ENCODE measurements at places on chromosomes 6 and 20.

- DNase-seq: no peak
These were observed 81.1 kb downstream of the MAFB start for GRCh38 chr20:40607927-40608326.

- DNase-seq: no peak
These were observed 17.1 kb upstream of the CSNK2A1 start for GRCh38 chr20:560680-561079.

- no peak for DNase-seq
These were observed 32.2 kb downstream of the MYLK4 start for GRCh38 chr6:2718334-2719092.

GRCh38 chr6:132587424-132587823, 2.1 kb downstream of the TAAR5 start:
- no peak for DNase-seq

- DNase-seq: no peak
These were observed 358.3 kb upstream of the SULF2 start for GRCh38 chr20:48143435-48144081.

DNA sequence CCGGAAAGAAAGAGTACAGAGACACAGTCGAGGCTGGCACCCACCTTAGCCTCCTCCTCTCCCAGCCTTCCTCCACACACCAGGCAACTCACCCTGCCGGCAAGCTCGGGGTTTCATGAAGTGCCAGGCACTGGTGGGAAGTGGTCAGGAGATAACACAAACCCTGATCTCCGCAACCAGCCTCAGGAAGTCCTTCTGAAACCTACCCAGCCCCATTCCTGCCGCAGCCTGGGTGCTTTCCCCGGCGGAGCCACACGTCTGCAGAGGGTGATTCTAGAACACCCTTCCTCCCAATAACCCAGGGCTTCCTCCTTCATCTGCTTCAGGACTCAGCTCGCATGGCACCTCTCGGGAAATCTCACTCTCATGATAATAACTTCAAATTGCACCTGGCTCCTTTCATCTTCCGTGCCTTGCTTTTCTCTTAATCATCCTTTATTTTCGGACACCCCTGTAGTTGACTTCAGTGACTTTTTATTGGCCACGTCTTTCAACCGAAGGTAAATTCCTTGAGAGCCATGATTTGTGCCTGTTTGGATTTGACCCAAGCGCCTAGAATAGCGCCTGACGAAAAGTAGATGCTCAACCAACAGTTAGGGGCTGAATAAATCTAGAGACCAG, 8.7 kb upstream of the HLA-E start:
- DNase-seq: no peak

- DNase-seq: no peak
These were observed 332.9 kb downstream of the TFAP2A start for GRCh38 chr6:10081957-10082356.

DNA sequence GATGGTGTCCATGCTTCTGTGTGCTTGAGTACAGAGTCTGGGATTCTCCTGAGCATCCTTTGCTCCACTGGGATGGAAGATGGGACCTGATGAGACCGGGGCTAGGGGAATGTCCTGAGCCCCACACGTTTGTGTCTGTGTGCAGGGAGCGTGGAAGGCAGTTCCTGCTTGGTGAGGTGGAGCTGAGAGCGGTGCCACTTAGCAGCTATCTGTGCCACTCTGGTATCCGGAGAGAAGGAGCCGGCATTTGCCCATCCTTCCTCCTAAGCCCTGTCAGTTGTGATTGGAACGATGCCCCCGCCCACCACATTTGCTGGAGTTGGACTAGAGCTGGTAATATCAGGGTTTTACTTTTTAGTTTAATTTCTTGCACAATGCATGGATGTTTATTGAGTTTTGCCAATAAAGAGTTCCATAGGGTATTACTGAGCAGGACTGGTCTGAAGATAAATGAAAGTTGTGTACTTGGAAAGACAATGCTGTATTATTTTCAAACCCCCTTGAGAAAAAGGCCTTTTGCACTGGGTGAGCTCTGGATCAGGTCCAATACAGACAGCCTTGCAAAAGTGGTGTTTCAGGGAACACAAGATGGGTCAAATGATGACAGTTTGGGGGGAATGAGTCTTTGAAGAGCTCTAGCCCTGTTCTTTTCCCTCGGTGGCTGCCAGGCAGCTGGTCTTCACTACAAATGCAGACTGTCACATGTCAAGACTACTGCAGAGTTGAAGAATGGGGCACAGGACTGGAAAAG, 130.8 kb downstream of the SYCP2 start:
- DNase-seq: no peak

DNA sequence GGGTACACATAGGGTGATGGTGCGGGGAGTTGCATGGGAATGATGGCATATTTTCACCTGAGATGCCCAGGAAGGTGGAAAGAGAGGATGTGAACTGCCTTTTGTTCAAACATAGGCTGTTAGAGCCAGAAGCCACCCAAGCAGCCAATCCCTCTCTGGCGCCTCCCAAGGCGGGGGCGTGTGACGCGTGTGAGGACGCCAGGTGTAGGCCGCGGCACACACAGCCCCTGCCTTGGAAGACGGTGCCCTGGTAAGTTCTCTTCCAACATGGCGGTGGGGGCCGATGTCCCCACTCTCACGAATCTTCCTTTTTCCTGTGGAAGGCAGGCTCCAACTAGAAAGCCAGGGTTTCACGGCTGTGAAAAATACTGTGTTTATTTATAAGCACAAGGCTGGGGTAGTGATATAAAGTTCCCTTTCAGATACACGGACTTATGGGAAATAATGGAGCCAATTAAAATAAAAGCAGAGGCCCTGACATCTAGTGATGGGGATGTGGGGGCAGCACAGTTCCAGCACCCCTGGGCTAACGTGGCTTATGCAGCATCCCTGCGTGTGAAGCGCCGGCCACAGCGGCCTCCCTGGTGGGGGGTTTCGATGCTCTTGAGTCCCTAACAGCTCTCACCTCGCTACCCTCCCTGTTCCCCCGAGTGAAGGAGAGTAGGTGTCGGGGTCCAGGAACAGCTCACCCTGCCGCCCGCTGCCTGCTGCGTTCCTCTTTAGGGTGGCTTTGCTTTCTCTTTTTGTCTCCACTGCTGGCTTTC, 28.3 kb downstream of the CDH4 start:
- no peak for DNase-seq

DNA sequence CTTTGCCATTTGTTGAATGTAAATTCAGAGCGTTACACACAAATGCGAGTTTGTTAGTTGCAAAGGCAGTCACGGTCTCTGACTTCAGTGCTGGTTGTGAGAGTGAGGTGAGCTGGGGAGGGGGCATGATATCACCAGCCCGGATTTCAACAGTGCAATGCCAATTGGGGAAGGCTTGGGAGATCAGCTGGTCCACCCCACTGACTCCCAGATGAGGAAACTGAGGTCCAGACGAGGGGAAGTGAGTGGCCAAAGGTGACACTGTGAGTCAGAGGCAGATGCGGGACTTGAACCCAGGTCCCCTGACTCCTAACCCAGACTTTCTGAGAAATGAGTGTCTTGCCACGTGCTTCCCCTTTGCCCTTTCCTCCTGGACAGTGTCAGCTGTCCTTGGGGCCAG, 62.1 kb downstream of the CEBPB start:
- no peak for DNase-seq

DNA sequence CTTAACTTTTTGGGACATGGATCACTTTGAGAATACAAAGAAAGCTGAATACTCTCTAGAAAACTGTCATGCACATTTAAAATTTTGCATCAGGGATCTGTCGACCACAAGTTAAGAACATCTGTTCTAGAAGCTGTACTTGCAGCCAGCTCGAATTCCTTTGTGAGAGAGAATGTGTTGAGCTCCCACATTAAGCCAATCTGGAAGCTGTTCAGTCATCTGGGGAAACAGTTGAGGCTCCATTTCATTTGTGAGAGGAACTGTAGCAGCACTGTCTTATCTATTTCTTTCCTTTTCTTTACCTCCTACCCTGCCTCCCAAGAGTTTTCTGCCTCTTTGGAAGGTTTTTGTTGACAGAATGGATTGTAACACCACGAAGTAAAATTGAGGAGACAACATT, 50.8 kb downstream of the KAT14 start:
- no peak for DNase-seq

DNA sequence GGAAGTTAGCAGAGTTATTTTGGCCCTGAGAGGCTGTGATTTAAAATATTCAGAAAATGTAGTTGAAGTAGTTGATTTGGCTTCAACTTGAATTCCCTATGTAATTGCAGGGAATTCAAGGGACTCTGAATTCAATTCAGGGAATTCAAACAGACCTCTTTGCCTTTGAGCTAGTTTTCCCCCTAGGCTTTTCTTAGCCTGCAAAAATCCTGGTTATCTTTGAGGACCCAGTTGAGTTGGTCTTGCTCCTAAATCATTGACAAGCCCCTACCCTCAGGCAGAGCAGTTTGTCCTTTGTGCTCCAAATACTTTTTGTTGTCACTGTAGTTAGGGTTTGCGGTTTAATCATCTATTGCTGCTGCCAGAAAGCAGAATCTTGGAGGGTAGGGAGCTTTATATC, 20.4 kb downstream of the GCNT2 start:
- DNase-seq: no peak

DNA sequence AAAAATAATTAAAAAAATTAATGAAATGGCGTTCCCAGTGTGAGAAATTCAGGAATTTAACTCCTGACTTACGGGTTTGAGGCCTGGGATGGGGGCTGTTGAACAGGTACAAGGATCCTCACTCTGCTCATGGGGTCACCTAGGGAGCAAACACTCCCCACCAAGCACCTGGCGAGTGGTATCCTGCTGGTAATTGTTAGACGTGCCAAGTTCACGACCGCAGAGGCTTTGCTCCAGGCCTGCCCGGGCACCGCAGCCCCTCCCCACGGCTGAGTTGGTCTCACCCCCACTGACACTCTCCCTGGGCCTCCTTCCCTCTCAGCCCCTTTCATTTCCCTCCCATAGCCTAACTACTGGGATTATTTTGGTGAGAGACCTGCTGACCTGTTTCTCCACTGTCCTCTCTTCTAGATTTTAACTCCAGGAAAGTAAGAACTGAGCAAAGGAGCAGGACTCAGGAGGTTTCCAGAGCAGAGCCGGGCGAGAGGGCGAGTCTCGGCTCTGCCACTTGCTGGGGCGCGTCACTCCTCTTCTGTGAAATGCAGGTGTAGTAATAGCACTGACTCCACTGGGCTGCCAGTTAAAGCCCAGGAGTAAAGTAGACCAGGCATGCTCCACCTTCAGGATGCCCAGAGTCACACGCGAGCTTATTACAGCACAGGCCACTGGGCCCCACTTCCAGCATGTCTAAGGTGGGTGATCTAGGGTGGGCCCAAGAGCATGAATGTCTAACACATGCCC, 22.8 kb downstream of the BMP7 start:
- no peak for DNase-seq

DNA sequence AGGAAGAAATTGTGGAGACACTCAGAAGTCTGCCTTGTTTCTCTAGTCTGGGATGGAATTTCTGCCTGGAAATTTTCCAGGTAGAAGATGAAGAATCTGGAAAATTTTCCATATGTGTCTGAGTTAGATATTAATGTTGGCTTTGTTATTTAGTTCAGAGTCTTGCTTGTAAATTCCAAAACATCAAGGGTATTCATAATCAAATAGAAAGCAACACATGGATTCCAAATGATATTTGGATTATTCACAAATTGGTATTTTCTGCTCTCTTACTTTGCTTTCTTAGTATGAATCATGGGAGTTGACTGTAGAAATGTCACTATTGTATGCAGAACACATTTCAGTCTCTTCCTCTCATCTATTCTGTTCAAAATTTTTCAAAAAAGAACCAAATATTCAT, 116.0 kb downstream of the GRIK2 start:
- DNase-seq: peak; percentile 6

- DNase-seq: no peak
These were observed 94.3 kb upstream of the NKX2-2 start for GRCh38 chr20:21607971-21608725.

- no peak for DNase-seq
These were observed at the start of gene TNF for GRCh38 chr6:31575335-31575901. Gene TNF, plus strand, starts transcription at chr6:31575565. Its CDS starts 177 bp downstream, at chr6:31575742.

- no peak for DNase-seq
These were observed 36.8 kb downstream of the NTSR1 start for GRCh38 chr20:62745279-62745951.

GRCh38 chr6:23323897-23324296, 754.5 kb downstream of the HDGFL1 start:
- DNase-seq: no peak

DNA sequence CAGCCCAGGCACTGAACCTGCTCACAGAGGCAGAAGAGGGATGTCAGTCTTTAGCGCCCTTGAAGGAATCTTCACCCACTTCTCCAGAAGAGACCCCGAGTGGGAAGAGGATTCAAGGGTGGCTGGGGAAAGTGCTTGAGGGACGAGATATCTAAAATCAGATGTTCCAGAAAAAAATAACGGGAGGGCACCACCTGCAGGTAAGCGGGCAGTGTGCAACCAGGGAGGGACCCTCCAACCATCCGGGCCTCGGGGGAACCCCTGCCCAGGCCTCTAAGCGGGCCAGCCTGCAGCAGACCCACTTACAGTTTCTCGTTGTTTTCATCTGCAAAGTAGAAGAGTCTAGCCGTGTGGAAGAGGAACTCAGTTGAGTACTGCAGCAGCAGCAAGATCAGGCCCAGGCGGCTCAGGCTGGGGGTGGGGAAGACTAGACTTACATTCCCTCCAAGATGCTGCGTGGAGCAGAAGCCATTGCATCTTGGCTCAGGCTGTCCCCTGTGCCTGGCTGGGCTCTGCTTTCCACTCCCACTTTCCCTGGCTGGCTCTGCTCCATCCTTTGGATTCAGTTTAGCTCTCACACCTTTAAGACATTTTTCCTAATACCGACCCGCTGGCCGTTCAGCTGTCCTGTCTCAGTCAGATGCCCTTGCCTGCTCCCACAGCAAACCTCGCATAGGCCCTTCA, 71.0 kb downstream of the TRAM2 start:
- DNase-seq: no peak

- no peak for DNase-seq
These were observed 11.0 kb downstream of the TRIM10 start for GRCh38 chr6:30149858-30150550.

DNA sequence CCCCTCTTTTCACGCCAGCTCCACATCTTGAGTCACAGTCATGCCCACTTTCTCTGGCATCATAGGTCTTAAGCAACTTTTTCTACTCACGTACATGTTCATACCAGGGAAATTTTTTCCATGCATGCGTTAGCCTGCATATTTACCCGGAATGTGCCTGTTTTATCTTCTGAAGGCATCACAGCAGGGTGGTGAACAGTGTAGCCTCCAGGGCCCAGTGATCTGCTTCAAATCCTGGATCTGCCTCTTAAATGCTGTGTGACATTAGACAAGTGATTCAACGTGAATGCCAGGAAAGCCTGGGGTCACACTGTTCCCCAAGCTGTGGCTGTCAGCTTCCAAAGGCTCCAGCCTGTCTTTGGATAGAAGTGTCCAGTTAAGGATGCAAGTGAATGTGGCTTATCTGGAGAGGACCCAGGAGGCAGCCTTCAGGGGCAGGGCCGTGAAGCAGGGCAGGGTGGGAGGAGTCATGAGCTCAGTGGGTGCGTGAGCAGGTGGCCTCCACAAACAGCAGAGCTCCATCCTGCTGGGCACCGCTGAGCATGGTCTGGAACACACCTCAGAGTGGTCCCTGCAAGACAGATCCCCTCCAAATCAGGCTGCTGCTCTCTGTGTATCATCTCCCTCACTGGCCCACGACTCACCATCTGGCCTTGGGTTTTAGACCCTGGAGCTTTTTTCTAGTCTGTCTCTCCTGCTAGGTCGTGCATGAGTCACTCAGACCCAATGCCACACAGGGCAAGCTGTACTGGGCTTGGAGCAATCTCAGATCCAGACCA, 30.4 kb upstream of the CD93 start:
- DNase-seq: peak; percentile 18

- DNase-seq: no peak
These were observed 141.1 kb downstream of the PDSS2 start for GRCh38 chr6:107318100-107318736.

- DNase-seq: no peak
These were observed 3.9 kb downstream of the ZFP57 start for GRCh38 chr6:29676981-29677601.
